ENCODE measurements at places on chromosomes 5 and 9. TPM values are rescaled to one million over a fixed set of nuclear protein-coding genes. Genes with fewer than 3 reads are reported as not detected.

DNA sequence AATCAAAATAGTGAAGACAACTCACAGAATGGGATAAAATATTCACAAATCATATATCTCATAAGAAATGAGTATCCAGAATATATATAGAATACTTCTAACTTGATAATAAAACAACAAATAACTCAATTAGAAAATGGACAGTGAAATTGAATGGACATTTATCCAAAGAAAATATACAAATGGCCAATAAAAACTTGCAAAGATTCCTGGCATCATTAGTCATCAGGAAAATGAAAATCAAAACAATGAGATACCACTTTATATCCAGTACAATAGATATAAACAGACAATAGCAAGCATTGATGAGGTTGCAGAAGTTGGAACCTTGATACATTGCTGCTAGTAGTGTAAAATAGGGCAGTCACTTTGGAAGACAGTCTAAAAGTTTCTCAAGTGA is 12.8 kb upstream of the TLR4 start:
- DNase-seq: no peak

DNA sequence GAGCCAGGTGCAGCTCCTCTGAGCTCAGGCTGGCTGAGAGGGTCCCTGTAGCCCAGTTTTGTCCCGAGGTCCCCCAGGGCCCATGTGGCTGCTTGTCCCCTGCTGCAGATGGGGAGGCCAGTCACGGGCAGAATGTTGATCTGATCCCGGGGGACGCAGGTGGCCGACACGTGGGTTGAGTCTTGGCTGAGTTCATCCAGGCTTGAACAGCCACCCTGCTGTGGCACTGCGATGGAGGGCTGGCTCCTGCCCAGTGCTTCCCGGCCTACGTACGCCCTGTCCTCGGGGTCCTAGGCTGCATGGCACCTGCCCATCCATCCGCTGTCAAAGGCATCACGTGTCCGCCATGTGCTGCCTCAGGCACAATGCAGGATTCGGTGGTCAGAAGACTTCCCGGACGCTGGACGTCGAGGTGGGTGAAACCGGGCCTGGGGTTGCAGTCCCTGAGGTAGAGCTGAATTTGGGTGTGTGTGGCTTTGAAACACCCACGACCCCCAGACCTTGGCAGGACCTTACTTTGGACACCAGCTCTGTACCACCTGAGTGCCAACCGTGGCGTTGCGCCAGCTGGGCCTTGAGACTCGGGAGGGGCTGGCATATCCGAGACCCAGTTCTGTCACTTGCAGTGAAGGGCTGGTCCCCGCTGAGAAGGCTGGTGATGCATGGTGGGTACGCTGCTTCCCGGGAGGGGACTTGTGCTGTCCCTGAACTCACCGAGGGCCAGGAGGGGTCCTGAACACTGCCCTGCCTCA is 22.3 kb downstream of the RXRA start:
- DNase-seq: no peak

DNA sequence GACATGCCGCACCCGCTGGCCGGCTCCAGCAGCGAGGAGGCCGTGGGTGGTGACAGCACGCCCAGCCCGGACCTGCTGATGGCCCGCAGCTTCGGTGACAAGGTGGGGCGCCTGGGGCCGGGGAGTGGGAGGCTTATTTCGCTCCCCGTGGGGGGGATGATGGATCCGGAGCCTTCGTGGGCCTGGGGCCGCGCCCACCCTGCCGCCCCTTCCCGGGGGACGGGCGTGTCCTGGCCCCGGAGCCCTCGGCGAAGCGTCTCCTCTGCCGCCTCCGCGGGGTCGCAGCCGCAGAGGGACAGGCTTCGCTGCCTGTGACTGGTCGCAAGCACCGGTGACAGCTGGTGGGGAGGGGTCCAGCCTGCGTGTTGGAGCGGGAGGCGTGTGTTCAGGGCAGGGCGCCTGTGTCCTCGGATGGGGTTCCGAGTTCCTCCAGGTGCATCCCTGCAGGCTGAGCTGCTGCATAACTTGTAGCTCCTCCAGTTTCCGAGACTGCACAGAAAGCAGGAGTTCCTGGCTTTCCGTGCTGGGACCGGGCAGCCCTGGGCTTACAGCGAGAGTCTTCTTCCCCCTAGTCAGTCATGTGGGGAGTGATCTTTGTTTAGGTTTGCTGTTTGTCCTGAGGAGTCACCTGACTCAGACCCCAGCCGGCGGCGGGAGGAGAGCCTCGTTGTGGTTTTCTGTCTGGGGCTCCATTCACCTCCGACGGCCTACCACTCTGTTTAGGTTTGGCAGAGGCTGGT is 666 bp downstream of the SNX30 start:
- DNase-seq: peak; percentile 91

DNA sequence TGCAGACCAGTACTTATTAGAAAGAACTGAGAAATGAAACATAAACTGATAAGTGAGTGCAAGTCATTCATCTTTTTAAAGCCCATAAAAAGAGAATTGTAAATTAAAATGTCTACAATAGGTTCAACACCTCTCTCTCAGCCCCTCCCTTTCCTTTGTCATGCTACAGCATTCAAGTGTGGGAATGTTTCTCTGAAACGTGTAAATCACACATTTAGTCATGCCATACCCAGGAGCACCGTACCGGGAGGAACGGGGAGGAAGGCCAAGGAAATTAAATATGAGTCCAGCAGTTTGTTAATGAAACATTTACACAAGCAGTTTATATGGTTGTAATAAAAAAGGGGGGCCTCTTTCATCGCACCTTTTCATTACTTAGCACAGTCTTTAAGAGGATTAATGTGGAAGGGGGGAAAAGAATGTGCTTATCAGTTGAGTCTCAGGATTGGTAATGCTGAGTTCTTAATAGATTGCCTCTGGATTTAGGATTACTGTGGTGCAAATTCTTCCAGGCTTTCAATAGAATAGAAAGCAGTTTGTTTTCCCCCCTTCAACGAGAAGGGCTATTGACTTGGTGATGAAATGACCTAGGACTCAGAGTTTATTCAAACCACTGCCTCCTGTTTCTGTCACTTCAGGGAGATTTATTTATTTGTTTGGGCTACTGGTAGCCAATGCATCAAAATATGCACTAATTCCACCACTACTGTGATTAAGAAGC is 176.0 kb upstream of the ZNF608 start:
- no peak for DNase-seq

DNA sequence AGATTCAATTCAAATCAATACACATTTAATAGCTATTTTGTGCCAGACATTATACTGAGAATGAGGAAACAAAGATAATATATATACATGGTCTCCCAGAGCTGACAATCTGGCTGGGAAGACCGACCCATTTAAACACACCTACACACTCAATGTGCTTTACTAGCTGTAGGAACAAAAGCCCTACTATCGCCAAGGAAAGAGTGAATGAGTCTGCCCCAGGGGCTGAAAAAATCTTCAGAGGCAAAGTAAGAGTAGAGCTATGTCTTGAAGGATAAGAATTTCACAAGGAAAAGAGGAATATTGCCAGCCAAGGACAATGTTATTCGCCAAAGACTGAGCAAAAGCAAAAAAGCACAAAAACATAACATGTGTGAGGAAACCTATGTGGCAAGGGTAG is 6.6 kb downstream of the PFDN1 start:
- DNase-seq: no peak

DNA sequence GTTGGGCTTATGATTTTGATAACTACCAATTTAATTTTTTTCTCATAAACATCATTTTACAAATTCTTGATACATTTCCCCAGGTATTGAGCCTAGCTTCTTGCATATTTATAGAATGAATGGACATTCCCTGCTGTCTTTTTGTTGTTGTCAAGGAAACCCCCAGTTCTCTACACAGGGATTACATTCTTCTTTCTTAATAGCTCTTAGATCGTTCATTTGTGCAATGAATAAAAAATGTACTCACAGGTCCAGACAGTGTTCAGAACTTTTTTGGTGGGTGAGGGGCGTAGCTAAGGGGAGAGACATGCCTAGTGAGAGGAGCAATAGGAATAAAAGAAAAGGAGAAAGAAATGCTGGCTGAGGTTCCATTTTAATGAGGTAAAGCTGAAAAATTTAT is 58.6 kb downstream of the VCAN start:
- DNase-seq: no peak

KLHL3 gene
- 0.37 TPM for total RNA-seq

CCDC187 gene
- total RNA-seq: not detected

SPATA31C1 gene
- total RNA-seq: not detected

CCIN gene
- 0.17 TPM for total RNA-seq

BHMT2 gene
- total RNA-seq: not detected
